ENCODE measurements at places on chromosomes 13 and 19.

DNA sequence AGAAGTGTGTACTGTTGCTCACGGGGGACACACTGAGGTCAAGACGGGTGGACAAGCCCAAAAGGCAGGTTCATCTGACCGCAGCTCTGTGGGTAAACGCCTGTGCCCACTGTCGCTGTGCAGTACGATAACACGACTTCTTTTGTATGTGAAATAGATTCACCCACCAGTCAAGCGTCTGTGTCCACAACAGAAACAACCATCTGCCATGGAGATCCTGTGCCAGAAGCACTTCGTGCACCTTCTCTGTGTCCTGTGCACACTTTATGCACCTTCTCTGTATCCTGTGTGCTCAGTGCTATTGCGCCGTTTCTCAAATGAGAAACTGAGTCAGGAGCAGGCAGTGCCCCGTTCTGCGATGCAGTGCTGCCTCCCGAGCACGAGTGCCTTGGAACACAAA is 138.9 kb downstream of the ATP11A start:
- no peak for DNase-seq

DNA sequence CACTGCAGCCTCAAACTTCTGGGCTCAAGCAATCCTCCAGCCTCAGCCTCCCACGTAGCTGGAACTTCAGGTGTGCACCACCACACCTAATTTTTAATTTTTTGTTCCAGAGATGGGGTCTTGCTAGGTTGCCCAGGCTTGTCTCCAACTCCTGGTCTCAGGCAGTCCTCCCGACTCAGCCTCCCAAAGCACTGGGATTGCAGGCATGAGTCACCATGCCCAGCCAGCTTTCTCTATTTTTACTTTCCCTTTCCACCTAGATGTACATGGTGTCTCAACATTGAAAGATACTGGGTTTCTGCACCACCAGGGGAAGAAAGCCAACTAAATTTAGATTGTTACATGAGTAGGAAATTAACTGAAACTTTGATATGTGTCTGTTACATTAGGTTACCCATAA is 13.8 kb upstream of the ZNF846 start:
- no peak for DNase-seq

- no peak for DNase-seq
These were observed 1.7 kb downstream of the NOTCH3 start for GRCh38 chr19:15198951-15199660.

DNA sequence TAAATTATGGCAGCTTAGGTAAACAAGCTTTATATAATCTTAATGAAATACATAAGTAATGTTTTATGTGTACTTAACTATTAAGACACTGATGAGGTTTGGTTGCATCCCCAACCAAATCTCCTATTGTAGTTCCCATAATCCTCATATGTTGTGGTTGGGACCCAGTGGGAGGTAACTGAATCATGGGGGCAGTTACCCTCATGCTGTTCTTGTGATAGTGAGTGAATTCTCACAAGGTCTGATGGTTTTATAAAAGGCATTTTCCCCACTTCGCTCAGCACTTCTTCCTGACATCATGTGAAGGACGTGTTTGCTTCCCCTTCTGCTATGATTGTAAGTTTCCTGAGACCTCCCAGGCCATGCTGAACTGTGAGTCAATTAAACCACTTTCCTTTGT is 212.7 kb downstream of the DIAPH3 start:
- DNase-seq = no peak

- DNase-seq = no peak
These were observed 16.8 kb downstream of the MBD3L2B start for GRCh38 chr19:7004313-7004931.

DNA sequence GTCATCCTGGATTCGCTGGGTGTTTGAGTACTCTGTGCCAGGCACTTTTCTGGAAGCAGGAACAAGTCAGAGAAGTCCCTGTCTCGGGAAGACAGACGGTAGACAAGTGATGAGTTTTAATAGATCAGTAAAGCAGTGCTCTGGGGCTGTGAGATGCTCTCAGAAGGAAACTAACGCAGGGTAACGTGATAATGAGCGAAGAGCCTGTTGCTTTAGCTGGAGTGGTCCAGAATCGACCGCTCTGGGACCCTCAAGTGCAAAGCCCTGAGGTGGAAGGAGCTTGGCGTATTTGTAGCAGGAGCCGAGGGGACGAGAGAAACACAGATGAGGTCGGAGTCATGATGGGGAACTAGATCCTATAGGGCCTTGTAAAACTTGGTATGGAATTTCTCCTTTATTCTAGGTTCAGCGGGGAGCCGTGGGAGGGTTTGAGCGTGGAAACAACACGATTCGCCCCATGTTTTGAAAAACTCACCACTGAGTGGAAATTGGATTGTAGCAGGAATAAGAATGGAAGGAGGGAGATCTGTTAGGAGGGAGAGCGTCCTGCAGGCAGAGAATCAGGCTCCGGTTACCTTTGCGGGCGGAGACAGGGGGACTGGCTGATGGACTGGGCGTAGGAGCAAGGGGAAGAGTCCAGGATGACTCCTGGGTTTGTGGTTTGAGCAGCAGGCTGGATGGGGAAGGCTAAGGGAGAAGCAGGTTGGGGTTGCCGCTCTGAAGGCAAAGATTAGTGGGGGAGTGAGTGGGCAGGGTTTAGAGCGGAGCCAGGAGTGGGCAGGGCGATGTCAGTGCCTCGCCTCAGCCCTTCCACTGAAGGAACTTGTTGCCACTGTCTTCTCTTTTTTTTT is 763 bp downstream of the POLD1 start:
- DNase-seq = no peak

DNA sequence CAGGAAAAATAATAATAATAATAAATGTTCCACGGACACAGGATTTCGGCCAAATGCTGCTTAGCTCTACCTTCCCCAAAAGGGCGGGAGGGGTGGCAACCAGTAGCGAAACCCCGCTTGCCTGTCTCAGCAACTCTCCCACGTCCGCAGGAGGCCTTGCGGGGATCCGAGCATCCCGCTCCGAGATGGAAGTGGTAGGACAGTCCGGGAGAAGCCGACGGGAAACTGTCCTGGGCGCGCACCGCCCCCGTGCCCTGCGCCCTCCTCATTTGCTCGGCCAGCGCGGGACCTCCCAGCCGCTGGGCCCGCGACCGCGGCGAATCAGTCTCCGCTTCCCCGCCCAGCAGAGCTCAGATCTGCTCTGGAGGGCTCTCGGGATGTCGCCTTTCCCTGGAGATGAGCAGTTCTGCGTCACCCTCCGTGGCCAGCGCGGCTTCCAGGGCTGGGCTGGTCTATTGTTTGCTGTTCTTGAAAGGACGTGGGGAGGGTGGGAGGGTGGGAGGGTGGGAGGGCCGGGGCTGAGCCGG is 48.9 kb upstream of the PABPC3 start:
- DNase-seq = peak; percentile 23

- DNase-seq = peak; percentile 24
These were observed 218.7 kb downstream of the KCTD12 start for GRCh38 chr13:76667551-76667950.

GRCh38 chr13:41286370-41286769 is 23.0 kb upstream of the MTRF1 start:
- no peak for DNase-seq

- no peak for DNase-seq
These were observed 111.6 kb downstream of the GPC5 start for GRCh38 chr13:91510058-91510457.

DNA sequence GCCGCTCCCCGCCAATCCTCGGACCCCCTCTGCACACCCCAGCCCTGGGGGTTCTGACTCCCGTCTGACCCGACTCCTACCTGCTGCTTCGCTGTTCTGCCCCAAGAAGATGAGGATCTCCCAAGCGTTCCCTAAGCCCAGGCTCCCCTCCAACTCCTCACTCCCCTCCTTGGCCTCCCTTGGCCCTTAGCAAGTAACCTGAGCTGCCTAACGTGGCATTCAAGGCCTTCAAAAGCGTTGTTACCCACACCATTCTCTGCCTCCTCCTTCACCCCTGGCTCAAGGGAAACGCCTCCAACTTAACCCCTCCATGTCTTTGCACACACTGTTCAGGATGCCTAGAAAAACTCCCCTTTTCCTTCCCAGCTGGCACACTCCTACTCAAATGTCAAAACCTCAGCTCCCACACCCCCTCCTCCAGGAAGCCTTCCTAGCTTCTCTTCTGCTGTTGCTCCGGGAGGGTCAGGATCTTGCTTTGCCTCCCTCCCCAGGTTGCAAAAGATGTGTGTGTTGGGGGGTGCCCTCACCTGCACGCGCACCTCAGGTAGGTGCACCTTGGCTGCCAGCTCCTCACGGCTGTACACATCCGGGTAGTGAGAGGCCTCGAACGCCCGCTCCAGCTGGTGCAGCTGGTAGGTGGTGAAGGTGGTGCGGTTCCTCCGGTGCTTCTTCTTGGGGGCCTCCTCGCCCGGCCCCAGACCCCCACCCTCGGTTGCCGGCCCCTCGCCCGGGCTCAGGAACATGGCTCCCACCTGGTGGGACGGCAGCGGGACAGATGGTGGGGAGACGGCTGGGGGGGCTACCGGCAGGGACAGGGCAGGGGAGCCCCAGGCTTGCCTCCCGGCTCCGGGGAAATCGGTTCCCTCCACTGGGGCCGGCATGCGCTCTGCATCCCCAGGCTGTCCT is 775 bp downstream of the RAX2 start:
- DNase-seq = no peak

DNA sequence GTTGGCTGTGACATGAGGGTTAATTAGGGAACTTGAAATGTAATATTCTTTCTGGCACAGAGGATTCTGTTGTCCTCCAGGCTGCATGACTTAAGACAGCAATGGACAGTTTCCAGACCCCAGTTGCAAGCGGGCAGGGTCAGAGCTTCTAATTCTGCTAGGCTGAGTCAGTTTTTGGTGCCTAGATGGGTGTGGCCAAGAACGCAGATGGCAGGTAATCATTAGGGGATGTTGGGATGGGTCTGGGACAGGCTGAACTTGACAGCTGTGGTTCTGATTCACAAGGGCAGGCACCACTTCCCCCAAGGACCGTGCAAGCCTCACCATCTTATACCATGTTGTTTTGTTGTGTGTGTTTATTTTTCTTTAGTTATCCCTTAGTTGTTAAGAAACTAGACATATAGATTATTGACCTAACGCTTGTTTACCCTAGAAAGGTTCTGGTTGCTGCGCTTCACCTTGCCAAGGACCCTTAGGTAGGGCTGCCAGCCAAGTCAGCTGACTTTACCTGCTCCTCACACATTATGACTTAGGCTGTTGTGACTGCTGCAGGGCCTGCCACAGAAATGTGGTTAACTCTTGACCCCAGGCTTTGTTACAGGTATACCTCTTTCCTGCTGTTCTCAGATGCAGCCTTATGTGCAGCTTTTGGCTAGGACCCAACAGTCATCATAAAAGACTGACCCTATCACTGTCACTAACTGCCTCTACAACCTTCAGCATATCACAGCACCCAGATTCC is 117.7 kb upstream of the KLF12 start:
- DNase-seq = peak; percentile 15

Measured in NCI-H345 (cell line).